H1 (cell line): ENCODE measurements at places on chromosomes 5 and 9. TPM values are rescaled to one million over a fixed set of nuclear protein-coding genes. Genes with fewer than 3 reads are reported as not detected.

DNA sequence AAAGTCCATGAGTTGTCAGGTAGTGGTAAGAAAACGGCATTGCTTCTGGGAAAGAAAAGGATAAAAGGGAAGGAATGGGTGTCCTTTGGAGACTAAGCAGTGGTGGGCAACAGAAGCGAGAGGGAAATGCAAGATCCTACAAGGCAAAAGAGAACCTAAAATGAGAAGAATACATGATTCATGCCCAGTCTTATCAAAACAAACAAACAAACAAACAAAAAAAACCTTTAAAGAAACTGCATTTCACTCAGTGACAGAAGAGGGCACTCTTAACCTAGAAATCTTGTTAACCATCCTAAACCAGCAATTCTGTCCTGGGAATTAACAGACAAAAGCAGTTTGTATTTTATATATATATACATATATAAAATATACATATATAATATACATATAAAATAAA lies 88.5 kb downstream of the SUSD1 start:
- DNase-seq, result no peak

DNA sequence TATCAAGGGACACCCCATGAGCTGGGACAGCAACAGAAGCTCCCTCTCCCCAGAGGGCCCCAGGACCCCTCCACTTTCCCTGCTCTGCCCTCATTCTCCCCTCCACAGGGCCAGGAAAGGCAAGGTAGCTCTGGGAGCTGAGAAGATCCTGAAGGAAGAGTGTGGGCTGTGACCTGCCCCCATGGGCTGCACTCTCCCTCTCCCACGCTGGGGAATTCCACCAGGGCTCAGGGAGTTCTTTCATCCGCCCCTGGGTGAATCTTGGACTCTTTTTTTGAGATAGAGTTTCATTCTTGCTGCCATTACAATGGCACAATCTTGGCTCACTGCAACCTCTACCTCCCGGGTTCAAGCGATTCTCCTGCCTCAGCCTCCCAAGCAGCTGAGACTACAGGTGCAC lies 73.8 kb downstream of the C9orf50 start:
- no peak for DNase-seq

DNA sequence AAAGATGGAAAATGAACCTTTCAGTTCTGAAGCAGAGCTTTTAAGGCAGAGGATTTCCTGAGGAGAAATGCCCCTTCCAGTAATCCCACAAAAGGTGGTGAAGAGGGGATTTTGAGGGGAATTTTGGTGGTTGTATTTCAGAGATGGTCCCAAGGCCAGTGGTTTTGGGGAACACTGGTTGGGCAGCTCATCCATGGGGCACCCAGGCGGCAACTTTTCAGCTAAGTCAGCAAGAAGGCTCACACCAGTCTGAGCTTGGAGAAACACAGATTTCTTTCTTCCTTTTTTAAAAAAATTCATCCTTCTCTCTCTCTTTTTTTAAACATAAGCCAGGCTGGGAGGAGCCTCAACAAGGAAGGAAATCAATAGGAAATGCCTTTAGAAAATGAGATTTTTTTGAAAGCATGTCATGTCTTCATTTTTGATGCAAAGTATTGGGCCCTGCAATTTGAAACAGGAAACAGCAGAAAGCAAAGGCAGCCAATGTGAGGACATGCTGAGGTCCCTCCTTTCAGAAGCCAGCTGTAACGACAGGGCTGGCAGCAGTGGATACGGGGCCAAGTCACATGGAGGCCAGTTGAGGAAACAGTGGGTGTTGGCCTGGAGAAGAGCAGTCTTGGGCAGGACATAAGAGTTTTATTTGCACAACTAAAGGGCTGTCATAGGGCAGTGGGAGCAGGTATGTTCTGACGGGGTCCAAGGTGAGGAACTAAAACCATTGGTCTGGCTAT lies 155.3 kb upstream of the KLF4 start:
- DNase-seq, result no peak

GRCh38 chr5:68661237-68661636 lies 432.6 kb upstream of the SLC30A5 start:
- DNase-seq, result peak; percentile 27

Gene PCDHGC4
- 2.4 and 2.6 TPM in 2 replicates for total RNA-seq

DNA sequence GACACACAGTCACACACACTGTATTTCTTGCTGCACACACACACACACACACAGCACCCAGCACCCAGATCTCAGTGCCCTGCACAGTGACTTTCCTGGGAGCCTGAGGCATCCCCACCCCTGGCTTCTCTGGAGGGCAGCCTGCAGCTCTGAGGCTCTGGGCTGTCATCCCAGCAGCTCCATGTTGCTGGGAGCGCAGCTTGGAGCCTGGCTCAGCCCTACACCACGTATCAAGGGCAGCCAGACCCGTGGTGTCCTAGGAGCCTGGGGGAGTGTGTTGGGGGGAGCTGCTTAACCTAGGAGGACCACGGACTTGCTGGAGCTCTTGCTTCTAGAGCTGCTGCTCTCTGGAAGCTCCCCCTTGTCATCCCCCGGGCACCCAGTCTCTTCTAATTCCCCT lies 5.2 kb downstream of the IER5L start:
- DNase-seq, result no peak

GRCh38 chr5:51990661-51991180 lies 607.5 kb downstream of the ISL1 start:
- no peak for DNase-seq

Gene ACER2
- total RNA-seq, result 8.8 and 9.9 TPM in 2 replicates
